RWPE2 (cell line): ENCODE measurements at places on chromosomes 7 and 10.
A peak's percentile ranks its signal among the peaks of the same experiment; 100 is the strongest.

DNA sequence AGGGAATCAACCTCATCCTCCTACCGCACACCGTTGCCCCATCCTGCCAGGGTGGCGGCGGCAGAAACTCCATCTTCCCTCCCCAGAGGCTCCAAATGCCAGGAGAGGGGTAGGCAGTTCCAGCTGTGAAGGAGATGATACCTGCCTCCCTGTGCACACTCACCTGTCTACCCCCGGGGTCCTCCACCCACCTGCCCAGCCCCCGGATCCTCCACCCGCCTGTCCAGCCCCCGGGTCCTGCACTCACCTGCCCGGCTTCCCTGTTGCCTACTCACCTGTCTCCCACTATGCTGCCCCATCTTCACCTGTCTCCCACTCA, 13.4 kb upstream of the DNAAF5 start:
- no peak for DNase-seq
- no peaks in the 10 kb centered on the region for H3K36me3 ChIP-seq
- no peaks in the 10 kb centered on the region for H3K27me3 ChIP-seq
- H3K4me1 ChIP-seq: no peaks in the 10 kb centered on the region

DNA sequence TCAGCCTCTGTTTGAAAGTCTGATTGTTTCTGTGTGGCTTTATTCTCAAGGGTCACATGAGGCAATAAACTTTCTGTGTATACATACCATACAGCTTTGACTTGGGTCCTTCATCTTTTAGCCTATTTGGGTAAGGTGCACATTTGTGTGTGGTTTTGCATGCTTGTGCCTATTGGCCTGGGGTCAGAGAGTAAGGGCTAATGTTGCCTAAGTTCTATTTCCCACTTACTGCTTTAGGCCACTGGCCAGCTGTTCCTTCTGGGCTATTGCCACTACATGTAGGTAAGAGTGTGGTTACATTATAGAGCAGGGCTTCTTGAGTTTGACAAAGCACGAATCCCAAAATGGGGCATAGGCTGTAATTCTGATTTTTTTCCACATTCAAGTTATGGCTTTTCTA, 21.8 kb downstream of the BBIP1 start:
- H3K27ac ChIP-seq: no peak overlapping the region
- no peak for DNase-seq
- H3K4me3 ChIP-seq: no peak overlapping the region
- peaks cover 90% of the 10 kb centered on the region for H3K36me3 ChIP-seq
- H3K27me3 ChIP-seq: no peaks in the 10 kb centered on the region

DNA sequence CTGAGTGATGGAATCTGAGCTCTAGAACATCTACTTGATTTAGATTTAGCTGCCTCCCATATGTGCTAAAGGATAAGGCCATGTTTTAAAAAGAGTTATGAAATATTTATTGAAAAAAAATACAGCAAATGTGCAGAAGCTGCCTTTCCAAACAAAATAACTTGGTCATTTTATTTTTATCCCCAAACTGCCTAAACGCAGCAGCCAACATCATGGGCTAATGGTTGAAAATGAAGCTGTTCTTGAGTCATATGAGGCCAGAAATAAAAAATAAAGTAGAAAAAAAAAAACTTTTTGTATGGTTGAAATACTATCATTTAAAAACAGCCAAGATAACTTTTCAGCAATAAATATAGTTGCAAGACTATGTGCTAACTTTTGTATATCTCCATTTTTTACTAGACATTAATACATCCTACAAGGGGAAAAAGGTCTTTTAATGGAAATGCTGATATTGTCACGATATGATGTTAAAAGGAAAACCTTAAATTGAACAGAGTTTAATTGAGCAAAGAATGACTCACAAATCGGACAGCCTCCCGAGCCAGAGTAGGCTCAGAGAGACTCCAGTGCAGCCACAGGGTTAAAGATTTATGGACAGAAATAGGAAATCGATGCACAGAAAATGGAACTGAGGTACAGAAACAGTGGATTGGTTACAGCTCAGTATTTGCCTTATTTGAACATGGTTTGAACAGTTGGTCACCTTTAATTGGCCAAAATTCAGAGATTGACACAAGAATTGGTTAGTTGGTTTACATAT, 305.8 kb downstream of the MDFIC start:
- DNase-seq: no peak
- H3K4me3 ChIP-seq: no peak overlapping the region
- H3K4me1 ChIP-seq: peaks cover 24% of the 10 kb centered on the region

DNA sequence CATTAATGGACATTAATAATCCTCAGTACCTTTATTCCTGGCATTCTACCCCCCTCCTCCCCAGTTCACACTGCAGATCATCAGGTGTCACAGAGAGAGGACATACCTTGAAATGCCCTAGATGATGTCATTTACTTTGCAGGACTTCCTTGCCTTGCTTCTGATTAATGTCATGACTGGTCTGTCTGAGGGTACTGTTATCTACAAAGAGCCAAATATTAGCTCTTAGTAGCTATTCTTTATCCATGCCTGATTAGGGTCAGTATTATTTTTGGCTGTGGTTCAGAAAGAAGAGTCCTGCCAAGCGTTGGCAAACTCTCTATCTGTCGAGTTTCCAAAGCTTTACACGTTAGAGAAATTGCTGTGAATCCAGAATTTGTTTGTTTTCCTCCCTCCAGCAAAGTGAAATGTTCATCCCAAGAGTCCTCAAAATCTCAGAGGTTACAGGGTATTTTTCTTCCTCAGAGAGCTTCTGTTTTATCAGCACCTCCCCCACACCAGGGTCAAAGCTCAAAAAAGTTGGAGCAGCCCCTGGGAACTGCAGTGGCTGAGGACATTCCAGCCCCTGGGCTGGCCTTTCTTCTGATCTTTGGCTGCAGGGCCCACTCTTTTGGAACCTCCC, 12.6 kb downstream of the SCD start:
- peaks cover 43% of the 10 kb centered on the region for H3K4me1 ChIP-seq
- no peak overlapping the region for H3K4me3 ChIP-seq
- H3K36me3 ChIP-seq: peaks cover 94% of the 10 kb centered on the region
- H3K27ac ChIP-seq: peak overlapping the region; percentile 91
- no peaks in the 10 kb centered on the region for H3K27me3 ChIP-seq

DNA sequence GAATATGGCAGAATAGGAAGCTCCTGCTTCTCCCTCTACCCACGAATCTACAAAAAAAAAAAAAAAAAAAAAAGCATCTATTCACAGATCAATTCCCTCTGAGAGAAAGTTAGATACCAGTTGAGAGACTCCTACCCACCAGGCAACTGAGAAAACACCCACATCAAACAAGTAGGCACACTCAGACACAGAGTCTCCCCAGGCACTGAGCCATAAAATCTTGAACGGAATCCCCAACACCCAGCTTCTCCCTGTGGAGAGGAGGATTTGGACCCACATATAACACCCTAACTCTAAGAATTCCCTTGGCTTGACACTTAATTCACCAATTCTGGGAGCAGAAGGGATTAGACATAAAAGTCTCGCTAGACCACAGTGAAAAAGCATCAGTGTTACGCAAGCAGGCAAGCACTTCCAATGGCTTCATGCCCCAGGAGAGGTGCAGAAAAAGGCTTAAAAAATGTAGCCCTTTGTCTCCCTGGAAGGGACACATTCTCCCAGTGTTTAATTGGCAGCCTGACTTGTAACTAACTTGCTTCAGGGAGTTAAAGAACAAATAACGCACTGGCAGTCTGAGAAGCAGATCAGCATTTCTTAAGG, 192.2 kb downstream of the ELAPOR2 start:
- no peak overlapping the region for H3K27ac ChIP-seq
- H3K36me3 ChIP-seq: no peaks in the 10 kb centered on the region
- no peaks in the 10 kb centered on the region for H3K27me3 ChIP-seq
- no peak overlapping the region for H3K4me3 ChIP-seq
- DNase-seq: no peak

DNA sequence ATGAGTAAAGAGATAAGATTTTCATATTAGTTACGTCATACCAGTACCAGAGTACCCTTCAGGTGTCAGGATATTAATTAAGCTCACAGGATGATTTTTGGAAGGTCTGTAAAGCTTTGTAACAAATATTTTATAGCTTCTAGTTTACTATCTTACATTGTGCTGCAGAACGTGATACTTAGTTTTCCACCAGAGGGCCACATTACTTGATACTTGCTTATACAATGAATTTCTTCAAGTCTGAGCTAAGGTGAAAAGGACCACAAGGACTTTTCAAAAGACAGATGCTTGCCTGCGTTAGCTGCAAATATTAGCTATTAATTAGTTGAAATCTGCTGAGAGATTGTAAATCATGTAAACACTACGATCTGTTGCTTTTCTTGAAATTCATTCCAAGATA, 12.2 kb downstream of the FOXP2 start:
- no peaks in the 10 kb centered on the region for H3K36me3 ChIP-seq
- no peaks in the 10 kb centered on the region for H3K4me1 ChIP-seq
- no peaks in the 10 kb centered on the region for H3K27me3 ChIP-seq
- H3K4me3 ChIP-seq: no peak overlapping the region
- DNase-seq: no peak

GRCh38 chr10:24645022-24645421, 78.7 kb downstream of the ARHGAP21 start:
- H3K36me3 ChIP-seq: peaks cover 4% of the 10 kb centered on the region
- no peak overlapping the region for H3K27ac ChIP-seq
- DNase-seq: no peak
- no peaks in the 10 kb centered on the region for H3K27me3 ChIP-seq
- H3K4me1 ChIP-seq: peaks cover 10% of the 10 kb centered on the region
- H3K4me3 ChIP-seq: no peak overlapping the region

DNA sequence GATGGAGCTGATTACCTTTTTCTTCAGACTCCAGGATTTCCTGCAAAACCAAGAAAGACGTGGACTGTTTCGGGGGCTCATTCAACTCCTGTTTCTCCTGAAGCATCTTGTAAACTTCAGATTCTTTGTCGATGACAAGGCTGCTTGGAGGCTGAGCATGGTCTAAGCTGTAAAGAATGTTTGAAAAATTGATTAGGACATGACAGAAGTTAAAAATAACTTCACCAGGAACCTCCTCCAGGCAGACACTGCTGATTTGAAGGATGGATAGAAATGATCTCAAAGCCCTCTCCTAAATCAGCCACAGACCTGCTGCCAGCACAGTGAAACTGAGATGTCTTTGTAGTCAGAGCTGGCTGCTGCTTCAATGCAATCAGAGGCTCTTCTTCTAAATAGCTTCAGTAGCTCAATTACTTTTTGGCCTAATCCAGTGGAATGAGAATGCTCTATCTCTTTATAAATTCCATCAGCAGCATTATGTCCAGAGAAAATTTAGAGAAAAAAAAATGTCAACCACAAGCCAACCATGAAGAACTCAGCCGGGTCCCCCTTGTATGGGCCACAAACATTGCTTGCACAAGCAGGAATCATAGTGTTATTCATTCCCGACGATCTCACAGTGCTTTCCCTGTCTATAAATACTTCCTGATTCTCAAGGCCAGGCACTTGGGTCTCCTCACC, 43.5 kb downstream of the PDLIM1 start:
- H3K36me3 ChIP-seq: peaks cover 79% of the 10 kb centered on the region
- peak overlapping the region; percentile 86 for H3K27ac ChIP-seq
- H3K4me3 ChIP-seq: no peak overlapping the region
- no peaks in the 10 kb centered on the region for H3K27me3 ChIP-seq
- peaks cover 22% of the 10 kb centered on the region for H3K4me1 ChIP-seq

GRCh38 chr10:79250259-79250658, 97.0 kb upstream of the PPIF start:
- DNase-seq: no peak
- H3K36me3 ChIP-seq: no peaks in the 10 kb centered on the region

DNA sequence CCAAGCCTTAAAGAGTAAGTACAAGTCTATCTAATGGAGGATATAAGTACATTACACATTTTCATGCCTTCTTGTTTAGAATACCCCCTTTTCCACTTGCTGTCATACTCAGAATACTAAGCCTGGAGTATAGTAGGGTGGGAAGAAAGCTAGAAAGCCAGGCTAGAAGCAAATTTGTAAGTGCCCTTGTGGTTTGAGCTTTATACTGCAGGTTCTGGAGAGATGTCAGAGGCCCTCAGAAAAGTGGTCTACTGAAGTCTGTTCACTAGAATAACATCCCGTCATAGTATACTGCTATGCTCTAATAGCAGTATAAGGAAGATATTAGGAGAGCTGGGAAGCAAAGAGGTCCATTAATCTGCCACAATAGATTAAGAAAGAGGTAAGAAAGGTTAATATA, 62.7 kb downstream of the HPSE2 start:
- H3K4me1 ChIP-seq: no peaks in the 10 kb centered on the region
- H3K36me3 ChIP-seq: no peaks in the 10 kb centered on the region
- no peak overlapping the region for H3K4me3 ChIP-seq
- no peak overlapping the region for H3K27ac ChIP-seq

DNA sequence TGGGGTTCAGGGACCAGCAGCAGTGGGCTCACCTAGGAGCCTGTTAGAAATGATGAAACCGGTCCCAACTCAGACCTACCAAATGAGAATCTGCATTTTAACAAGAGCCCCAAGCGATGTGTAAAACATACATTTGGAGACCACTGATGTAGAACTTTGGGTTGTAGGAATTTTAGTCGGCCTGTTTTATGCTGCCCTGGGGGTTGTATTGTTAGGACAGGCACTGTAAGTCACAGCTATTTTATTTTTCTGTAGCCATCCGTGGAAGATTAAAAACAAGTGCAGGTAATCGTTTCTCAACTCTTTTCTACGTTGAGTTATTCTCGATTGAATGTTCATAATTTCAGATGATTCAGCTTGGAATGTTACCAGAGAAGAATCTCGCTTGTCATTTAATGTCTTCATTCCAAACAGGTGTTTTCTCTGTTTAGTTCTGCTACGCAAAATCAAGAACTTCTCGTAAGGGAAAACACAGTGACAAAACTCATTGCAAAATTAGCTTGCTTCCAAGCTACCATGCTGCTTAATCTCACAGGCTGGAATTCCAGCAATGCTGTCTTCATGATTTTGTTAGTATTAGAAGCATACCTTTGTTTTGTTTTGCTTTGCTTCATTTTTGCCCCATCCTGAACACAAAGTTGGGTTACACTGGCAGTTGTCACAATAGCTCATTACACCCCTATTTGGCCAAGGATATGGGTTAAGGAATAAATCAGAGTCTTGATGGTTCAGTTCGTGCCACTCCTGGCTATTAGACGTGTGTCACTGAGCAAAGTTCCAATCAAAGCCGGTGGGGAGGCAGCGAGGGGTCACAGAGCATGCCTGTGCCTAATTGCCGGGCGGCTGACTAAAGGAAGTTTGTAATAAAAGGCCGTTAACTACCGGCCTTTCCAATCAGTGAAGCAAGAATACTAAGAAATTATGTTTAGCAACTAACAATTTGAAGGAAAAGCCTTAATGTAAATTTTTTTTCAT, 676.9 kb downstream of the GATA3 start:
- H3K36me3 ChIP-seq: no peaks in the 10 kb centered on the region
- no peak for DNase-seq
- no peak overlapping the region for H3K27ac ChIP-seq
- H3K27me3 ChIP-seq: no peaks in the 10 kb centered on the region
